ENCODE measurements at places on chromosomes 4 and X.

DNA sequence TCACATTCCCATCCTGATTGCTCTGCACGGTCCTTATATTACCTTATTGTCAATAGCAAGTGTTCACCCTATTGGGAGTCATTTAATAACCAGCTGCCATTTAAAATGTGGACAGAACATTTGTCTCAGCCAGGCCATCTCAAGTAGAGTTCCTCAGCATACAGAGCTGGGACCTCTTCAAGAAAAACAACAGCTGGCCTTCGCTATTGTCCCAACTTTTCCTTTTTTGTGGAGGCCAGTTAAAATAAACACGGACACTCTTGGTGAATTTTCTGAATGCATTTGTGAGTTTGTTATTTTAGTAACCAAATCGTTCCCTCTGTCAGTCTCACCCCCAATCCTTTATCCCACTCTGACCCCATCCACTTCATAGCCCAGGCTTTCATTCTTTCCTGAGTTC is 395.3 kb upstream of the PITX2 start:
- no peak for DNase-seq

DNA sequence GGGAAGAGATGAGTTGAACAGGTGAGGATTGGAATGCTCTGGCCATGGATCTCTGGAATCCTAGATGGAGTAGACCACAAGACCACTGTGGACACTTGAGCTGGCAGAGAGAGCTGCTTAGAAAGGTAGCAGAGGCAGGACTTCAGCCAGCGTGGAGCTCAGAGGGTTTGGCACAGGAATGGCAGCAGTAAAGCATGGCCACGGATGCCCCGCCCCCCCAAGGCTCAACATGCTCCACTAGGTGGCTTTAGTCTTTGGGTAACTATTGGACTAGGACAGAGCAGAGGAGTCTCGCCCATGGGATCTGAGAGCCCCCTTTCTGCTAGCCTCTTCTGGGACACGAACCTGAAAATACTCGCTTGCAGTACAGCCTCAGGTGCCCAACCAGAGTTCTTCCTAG is 150.1 kb upstream of the NEIL3 start:
- DNase-seq = no peak

GRCh38 chrX:12751887-12752286 is 39.3 kb upstream of the PRPS2 start:
- DNase-seq = peak; percentile 28

DNA sequence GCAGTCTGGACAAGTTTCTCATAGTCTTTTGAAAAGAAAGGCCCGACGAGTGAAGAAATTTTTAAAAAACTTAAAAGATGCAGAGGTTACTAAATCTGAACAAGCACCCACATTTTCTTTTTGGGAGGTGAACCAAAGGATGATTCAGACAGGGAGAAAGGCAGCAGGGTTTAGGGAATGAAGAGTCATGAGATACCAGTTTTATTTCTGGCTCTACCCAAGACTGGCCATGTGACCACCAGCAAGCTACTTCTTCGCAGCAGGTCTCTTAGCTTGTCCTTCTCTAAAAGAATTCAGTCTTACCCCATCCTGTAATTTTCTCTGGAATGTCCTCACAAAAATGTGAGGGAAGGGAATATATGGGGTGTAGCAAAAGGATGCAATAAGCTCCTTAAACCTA is 37.6 kb downstream of the AMOT start:
- no peak for DNase-seq

- no peak for DNase-seq
Measured at GRCh38 chrX:120014354-120015130, 62.9 kb downstream of the RHOXF2B start.

GRCh38 chrX:132853040-132853439 is 105.4 kb downstream of the HS6ST2 start:
- DNase-seq = no peak

DNA sequence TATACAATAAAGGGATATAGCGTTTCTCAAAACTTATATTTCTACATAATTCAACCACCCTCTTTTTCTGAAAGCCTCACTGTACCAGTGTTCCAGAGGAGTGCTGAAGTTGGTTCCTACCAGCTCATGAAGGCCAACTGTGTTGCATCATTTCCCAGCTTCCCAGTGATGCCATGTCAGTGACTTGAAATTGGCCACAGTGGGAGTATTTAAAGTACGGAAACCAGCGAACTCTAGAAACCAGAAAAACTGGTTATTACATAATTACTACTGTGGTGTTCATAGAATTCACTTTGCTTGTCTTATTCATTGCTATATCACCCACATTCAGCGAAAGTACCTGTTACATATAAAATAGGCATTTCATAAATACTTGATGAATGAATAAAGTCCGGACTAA is 135.4 kb downstream of the GC start:
- peak; percentile 5 for DNase-seq

DNA sequence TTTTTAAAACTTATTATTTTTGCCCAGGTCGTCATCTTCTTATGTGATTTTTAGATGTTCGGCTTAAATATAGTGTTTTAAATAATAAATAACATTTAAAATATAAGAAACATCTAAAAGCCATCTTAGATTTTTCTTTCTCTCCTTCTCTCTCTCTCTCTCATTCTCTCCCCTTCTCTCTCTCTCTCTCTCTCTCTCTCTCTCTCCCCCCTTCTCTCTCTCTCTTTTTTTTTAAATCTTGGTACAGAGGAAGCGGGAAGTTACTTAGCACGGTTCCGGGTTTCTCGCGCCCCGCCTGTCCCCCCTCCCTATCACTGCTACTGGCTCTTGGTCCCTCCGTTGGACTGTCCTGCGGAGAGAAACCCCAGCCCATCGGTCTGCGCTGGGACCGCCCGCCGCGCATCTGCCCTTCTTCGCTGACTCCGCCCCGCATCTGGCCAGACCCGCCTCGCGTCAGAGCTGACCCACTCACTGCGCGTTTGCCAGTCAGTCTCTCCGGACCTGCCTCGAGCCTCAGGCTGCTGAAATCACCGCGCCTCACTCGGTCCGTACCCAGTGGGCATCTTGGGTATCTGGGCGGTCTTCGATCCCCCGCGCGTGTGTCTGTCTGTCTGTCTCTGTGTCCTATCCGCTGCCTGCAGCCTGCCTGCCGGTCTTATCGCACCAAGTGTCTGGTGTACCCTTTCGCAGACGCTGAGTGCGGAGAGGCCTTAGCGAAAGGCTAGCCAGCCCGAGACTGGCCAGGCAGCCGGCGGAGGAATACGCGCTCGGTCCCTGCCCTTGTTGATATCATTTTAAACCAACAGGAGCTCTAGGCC is at the start of gene PABPC5:
Gene PABPC5 (plus strand): TSS at position 489 of the 818 bp plus-strand sequence. CDS start 739 bp downstream, outside the sequence.
- peak; percentile 26 for DNase-seq

DNA sequence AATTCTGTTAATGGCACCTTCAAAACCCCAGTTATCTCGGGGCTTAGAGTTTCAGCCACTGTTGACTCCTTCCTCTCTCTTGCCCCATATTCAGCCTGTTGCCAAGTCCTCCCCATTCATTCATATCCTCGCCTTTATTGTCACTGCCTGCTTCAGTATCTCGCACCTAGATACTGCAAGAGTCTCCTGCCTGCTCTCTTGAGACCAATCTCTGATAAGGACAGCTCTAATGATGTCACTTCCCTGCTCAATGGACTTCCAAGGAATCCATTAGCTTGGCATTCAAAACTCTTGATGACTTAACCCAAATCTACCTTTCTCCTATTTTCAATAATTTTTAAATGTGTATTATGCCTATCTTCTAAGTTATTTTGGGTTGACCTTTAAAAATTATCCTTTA is 1.1 kb upstream of the UBE2A start:
- no peak for DNase-seq

DNA sequence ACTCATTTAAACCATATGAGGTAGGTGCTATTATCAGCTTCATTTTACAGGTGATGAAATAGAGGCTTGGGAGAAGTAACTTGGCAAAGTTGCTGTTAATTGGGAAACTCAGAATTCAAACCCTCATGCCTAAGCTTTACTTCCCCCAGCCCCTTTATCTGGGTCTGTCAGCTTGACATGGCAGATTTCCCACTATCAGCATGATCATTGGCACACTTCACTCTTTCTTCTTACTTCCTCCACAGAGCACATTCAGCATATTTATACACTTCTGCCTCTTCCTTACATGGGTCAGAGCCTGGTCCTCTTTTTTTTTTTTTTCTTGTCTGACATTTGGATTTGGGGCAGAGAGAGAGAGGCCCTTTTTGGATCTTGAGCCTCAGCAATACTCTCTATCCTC is 56.5 kb upstream of the ARX start:
- DNase-seq = no peak

GRCh38 chrX:39416547-39417260 is 615.4 kb downstream of the MID1IP1 start:
- DNase-seq = no peak

- DNase-seq = no peak
Measured at GRCh38 chr4:14659286-14659685, 343.0 kb upstream of the CPEB2 start.

GRCh38 chrX:102712216-102712966 is at the start of gene GPRASP2:
TSS of gene GPRASP2 (plus strand) at chrX:102712448. CDS start at chrX:102714870, 2,422 bp downstream.
- peak; percentile 50 for DNase-seq

- DNase-seq = no peak
Measured at GRCh38 chr4:152417673-152418072, 118.2 kb downstream of the FBXW7 start.

GRCh38 chr4:98928505-98929340 is at the start of gene EIF4E:
TSS of gene EIF4E (minus strand) at chr4:98929133. CDS start at chr4:98929112, 21 bp downstream.
- peak; percentile 91 for DNase-seq

GRCh38 chr4:82642331-82642730 is 80.5 kb upstream of the TMEM150C start:
- no peak for DNase-seq

DNA sequence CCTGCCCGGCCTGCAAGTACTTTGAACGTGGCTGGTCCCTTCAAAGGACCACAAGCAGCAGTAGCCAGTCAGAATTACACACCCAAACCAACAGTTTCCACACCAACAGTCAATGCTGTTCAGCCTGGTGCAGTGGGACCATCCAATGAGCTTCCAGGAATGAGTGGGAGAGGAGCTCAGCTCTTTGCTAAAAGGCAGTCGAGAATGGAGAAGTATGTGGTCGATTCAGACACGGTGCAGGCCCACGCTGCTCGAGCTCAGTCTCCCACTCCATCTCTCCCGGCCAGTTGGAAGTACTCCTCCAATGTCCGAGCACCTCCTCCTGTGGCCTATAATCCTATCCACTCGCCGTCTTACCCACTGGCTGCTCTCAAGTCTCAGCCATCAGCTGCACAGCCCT is 104.4 kb upstream of the MYOZ2 start:
- DNase-seq = no peak

- DNase-seq = no peak
Measured at GRCh38 chr4:16206301-16206700, 20.0 kb downstream of the TAPT1 start.

- DNase-seq = no peak
Measured at GRCh38 chrX:68490644-68491043, 8.2 kb upstream of the YIPF6 start.

DNA sequence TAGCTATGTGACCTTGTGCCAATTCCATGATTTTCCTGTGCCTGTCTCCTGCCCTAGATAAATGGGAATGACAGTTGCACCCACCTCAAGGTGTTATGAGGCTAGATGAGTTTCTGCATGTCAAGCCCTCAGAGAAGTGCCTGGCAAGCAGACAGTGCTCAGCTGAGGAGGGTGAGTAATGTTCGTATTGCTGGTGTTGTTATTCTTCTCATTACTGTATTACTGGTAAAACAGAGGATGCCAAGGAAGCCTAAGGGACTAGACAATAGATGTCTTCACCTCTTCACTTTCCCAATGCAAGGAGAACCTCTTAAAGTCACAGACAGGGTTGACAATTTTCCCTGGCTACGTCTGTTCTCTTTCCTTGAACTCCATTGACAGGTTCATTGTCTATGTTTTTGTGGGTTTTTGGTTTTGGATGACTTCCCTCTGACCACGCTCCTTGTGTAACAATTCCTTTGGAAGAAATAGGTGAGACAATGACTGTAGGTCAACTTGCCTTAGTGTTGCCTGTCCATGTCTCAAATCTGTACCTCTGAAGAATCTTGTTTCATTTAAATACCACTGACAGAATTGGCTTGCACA is 19.2 kb downstream of the ETDC start:
- DNase-seq = no peak

GRCh38 chr4:144583658-144584057 is 62.3 kb upstream of the HHIP start:
- DNase-seq = no peak

DNA sequence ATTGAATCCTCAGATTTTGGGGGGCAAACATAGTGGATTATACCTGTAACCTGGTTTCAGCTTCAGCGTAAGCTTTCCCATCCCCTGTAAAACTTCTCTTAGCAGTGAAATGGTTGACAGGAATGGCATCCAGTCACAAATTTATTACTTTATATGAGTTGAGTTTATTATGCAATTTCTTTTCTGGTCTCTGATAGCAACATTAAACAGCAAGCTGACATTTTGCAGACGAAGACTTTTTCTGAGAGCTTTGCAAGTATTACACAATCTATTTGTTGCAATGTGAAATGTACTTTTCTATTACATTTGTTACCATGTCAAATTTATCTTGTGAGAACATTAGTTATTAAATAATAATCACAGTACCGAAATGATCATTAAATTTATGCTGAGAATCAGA is 60.6 kb downstream of the GSPT2 start:
- DNase-seq = no peak

DNA sequence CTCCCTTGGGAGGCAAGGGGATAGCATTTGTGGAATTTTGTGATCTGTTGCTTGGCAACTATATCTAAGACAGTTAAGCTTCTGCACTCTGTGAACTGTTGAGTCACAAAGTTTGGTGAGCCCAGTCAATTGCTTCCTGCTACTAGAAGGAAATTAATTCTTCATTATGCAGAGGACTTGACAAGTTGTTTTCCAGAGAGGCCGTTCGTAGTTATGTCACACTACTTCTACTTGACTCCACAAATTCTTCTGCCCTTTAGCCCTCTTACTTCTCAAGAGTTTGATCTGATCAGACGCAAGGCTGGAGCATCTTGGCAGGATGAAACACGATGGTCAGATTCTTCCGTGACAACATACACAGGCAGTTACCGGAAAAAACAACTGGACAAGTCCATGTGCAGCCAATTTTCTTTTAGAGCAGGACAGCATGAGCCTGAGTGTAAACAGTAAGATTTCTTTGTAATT is at the start of gene C4orf51:
Gene C4orf51 (plus strand): TSS at position 156 of the 465 bp plus-strand sequence. CDS start 58 bp downstream, at position 214.
- DNase-seq = no peak

- DNase-seq = no peak
Measured at GRCh38 chr4:151671541-151672059, 89.2 kb downstream of the GATB start.

GRCh38 chr4:11698846-11699590 is 270.3 kb upstream of the HS3ST1 start:
- no peak for DNase-seq

DNA sequence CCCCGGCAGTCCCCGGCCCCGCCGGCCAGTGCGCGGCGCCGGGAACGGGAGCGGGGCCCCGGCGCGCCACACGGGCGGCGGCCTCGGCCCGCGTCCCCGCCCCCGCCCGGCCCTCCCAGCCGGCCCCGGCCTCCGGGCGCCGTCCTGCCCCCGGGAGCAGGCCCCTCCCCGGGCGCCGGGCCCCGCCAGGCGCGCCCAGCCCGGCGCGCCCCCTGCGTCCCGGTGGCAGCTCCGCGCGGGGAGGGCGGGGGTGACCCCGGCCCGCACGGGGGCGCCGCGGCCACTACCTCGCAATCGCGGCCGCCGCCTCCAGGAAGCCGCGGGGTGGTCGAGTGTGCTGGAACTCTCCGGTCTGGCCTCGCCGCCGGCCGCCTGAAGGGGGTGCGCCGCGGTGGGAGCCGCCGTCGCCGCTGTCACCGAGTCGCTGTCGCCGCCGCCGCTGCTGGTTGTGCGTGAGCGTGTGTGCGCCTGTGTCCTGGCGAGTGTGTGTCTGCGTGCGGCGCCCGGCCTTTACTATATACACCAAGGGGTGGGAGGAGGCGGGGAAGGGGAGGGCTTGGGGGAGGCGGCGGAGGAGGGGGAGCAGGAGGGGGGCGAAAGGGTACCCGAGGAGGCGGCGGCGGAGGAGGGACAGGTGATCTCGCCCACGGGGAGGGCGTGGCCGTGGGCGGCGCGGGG is at the start of gene RAI2:
Gene RAI2 (minus strand): TSS at position 488 of the 678 bp plus-strand sequence. CDS start 59,288 bp downstream, outside the sequence.
- DNase-seq = peak; percentile 77

GRCh38 chr4:26459054-26459755 is 31.1 kb downstream of the CCKAR start:
- peak; percentile 53 for DNase-seq
